Natural killer cell treated with Interleukin-12 subunit alpha and Interleukin-12 subunit beta and Interleukin-15 and Interleukin-18, amount 100 ng/mL, for 72 hours (primary cell): ENCODE measurements at places on chromosomes 1 and 21.

DNA sequence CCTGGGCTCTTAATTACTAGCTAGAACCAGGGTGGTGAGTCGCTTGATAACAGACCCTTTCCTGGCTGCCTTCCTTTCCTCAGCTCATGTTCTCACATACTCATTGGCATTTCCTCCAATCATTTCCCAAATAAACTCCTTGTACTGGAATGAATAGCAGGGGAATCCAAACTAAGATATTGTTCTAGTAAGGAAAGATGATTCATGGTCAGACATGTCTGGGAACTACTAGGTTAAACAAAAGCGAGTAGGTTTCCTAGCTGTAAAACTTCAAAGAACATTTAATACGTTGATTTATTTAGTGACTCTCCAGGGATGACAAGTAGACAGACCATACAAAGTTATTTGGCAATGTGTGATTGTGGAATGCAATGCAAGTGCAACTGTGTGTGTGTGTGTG lies 121.2 kb upstream of the KCNJ6 start:
- no peak for DNase-seq

DNA sequence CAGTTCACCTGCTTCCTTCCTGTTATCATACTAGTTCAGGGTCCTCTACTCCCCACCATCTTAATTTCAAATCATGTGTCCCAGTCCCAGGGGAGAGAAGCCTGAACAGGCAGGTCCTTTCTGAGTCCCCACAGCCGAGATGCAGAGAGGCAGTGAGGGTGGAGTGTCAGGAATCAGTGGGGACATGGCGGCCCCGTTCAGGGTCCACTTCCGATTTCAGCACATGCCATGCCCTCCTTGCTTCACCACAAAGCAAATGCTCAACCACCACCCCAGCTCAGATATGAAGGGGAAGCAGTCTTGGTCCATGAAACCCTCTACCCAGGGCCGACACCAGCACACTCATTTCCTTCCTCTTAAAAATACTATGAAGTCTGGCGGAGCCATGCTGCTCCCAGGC lies 5.2 kb upstream of the SEMA4A start:
- no peak for DNase-seq

GRCh38 chr1:92964998-92965397 lies 3.7 kb upstream of the DIPK1A start:
- no peak for DNase-seq

GRCh38 chr1:107140703-107141490 lies at the start of gene NTNG1:
Gene NTNG1, plus strand, starts transcription at chr1:107141039.
- no peak for DNase-seq

DNA sequence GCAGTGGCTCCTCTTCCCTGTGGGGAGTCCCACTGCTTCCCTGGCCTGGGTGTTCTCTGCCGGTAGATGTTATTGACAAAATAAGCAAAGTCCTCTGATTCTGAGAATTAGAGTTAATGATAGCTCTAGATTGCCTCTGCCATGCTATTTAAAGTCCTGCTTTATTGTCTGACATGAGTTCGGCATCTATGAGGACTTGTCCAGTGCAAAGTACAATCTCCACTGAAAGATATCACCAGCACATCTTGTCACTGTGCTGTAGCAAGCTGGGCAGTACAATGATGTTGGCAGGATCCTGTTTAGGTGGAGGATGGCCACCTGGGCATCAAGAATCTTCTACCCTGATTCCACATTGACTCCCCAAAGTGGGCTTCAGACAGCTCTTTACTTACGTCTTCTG lies 54.0 kb upstream of the ATP5PO start:
- DNase-seq = no peak

- DNase-seq = no peak
Measured at GRCh38 chr1:197438010-197438790, 170.1 kb downstream of the CRB1 start.

GRCh38 chr1:195462646-195463045 lies 1145.6 kb downstream of the KCNT2 start:
- DNase-seq = no peak

DNA sequence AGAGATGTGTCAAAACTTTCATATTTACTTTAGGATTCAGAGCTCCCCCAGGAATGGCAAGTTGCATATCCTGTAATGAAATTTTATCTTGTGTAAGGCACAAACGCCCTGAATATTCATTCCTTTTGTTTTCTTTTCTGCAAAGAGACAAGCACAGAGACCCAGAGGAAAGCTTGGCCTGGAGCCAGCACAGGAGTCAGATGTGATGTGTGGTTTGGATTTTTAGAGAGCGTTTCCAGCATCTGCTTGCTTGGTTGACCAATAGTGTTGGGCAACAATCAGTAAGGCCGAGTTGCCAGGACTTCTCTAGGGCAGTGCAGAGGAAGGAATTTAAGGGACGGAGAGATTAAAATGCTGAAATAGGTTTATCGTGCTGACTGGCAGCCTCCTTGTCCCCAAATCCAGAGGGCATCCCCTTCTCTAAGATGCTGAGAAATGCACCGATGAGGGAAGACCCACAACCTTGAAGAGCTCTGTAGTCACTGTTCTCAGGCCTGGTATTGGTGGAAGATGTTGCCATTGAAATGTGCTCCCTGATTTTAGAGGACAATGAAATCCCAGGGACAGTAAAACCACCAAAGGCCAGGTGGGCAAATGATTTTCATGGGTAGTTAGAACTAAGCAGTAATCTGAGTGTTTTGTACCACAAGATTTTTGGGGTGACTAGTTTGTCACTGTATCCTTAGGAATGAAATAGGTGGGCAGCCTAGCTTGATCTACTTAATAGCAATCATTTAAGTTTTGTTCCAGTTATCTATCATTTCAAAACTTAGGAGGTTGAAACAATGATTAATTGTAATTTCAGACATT lies 37.9 kb upstream of the RHOU start:
- DNase-seq = no peak

GRCh38 chr1:61254634-61255357 lies 172.4 kb downstream of the NFIA start:
- DNase-seq = no peak

GRCh38 chr1:39405358-39405757 lies 86.1 kb upstream of the BMP8A start:
- DNase-seq = no peak

- no peak for DNase-seq
Measured at GRCh38 chr1:221105578-221105977, 226.3 kb downstream of the HLX start.

GRCh38 chr1:100511058-100511457 lies 26.9 kb upstream of the GPR88 start:
- no peak for DNase-seq

GRCh38 chr1:37926038-37926924 lies 20.6 kb downstream of the INPP5B start:
- DNase-seq = no peak

- no peak for DNase-seq
Measured at GRCh38 chr1:107357376-107357775, 216.5 kb downstream of the NTNG1 start.

- no peak for DNase-seq
Measured at GRCh38 chr1:224116131-224116530, 2.2 kb downstream of the FBXO28 start.

DNA sequence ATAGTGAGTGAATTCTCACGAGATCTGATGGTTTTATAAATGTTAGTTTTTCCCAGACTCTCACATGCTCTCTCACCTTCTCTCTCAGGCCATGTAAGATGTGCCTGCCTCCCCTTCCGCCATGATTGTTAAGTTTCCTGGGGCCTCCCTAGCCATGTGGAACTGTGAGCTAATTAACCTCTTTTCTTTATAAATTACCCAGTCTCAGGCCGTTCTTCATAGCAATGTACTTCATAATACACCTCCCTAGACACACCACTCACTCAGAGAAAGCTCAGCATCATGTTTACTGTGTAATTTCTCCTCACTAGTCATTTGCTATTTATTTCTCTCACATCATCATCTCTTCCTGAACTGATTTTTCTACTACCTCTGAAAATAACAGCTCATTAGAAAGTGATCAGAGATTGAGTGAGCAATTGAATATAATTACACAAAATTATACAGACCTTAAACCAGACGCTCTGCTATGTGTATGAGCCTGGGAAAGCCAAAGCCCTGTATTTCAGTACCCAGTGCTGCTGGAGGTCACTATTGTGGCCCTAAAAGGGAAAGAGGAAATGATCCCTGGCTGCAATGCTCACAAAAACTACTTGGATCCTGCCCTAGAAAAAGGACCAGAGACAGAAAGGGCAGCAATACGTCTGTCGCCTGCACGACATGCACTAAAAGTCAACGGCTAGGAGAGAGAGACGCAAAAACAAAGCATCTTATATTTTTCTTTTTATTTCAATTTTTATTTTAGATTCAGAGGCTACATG lies 284.5 kb downstream of the DSCAM start:
- no peak for DNase-seq

DNA sequence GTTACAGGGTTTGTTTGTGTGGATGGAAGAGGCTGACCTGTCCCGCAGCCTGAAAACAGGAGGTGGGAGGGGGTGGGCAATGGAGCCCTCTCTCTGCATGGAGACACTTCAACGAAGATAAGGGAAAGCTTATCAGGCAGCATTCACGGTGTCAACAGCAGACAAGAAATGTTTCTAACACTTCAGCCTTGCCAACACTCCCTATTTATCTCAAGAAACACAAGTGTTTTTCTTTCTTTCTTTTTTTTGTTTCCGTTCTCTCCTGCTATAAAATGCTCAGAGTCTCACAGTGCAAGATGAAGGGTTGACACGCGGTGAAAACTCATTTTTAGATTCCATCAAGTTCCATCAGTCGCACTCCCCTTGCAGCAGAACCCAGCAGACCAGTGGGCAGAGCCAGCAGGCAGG lies 594.4 kb downstream of the MATN1 start:
- DNase-seq = no peak

- DNase-seq = no peak
Measured at GRCh38 chr1:119675349-119676345, 27.6 kb upstream of the ZNF697 start.

- no peak for DNase-seq
Measured at GRCh38 chr1:31239653-31240241, at the start of gene NKAIN1. Gene NKAIN1, minus strand, starts transcription at chr1:31239887. Its CDS starts 340 bp downstream, at chr1:31239547.

DNA sequence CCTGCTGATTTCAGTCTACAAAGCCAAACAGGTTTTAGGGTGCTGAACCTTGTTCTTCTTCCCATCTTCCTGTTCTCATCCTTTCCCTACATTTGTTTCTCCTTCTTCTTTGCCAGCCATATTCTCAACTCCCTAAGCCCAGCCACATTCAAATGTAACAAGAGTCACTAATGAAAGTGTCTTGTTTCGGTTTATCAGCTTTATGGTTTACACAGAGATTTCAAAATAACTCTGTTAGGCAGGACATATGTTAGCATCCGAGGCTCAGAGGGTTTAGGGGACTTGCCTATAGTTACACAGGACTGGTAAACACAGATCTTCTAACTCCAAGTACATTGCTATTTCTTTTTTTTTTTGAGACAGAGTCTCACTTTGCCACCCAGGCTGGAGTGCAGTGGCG lies 61.3 kb downstream of the NDUFS5 start:
- no peak for DNase-seq

- DNase-seq = no peak
Measured at GRCh38 chr1:94092210-94092613, 28.7 kb downstream of the ABCA4 start.

GRCh38 chr21:25441835-25442234 lies 165.4 kb downstream of the MRPL39 start:
- no peak for DNase-seq

- no peak for DNase-seq
Measured at GRCh38 chr1:78549891-78550290, 59.1 kb downstream of the PTGFR start.

- DNase-seq = no peak
Measured at GRCh38 chr1:168365719-168366479, 85.2 kb downstream of the TBX19 start.

DNA sequence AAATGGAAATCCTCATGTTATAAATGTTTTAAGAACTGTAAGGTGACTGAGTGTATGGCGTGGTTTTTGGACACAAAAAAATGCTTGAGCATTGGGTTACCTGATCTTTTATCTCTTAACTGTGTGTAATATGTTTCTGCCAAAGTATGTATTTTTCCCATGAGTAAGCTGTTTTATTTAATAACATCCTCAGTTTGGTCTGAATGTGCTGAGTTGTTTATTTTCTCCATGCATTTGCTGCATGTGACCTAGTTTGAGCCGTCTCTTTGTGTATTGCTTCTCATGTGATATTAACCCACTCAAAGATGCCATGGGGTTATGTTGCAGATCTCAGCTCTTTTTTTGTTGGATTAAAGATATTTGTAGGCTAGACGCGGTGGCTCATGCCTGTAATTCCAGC lies 6.1 kb upstream of the LYPLA2 start:
- DNase-seq = no peak

- DNase-seq = no peak
Measured at GRCh38 chr1:150810958-150811659, 3.0 kb upstream of the CTSK start.

- DNase-seq = no peak
Measured at GRCh38 chr1:87278825-87279535, 49.7 kb upstream of the LMO4 start.

DNA sequence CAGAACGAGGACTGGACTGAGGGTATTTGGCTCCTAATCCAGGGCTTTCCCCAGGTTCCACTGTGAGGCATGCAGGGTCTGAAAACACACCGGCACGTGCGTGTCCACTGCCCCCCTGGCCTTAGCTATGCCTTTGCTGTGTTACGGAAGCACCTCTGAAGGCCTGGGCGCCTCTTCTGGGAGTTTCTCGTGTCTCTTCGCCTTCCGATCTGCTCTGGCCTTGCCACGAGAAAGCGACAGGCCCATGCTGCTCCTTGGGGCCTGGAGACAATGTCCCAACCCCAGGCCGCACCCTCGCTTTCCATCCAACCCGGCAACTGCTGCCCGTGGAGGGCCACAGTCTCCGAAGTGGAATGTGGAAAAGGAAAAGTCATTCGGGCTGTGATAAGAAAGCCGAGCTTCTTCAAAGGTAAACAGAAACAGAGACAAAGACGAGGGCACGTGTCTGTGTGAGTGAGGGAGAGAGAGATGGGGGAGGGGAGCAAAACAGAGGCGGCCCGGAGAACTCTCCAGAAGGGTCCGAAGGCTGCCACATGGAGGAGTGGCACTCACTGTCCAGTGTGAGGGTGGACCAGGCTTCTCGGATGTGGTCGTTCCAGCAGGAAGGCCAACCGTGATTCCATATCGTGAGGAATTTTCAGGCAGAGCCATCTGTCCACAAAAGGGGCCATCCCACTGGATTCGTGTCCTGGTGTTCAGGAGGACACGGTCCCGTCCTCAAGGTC lies 3.4 kb upstream of the UMODL1 start:
- no peak for DNase-seq

GRCh38 chr1:172980456-172980855 lies 70.3 kb downstream of the TNFSF18 start:
- no peak for DNase-seq

DNA sequence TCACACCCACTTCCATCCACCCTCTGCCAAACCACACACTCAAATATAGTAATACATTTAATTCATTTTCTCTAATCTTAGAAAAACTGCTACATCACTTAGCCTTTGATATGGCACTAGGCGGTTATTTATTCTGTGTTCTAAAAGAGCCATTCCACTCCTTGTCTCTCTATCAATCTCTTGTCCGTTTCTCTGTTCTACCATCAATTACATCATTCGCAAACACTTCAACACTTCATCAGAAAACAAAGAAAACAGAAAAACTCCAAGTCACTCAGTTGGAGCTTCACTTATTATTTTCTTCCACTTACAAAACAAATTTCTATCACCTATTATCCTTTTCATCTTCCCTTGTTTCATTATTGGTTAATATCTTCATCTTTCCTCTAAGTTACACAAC lies 1523.0 kb downstream of the KCNT2 start:
- DNase-seq = no peak
